Hematopoietic multipotent progenitor cell treated with erythropoietin and hydrocortisone succinate and interleukin-3 and kit ligand, for 6 days (in vitro differentiated cells): ENCODE measurements at places on chromosomes 12 and 14.

GRCh38 chr12:124747426-124748161 lies 116.1 kb downstream of the SCARB1 start:
- DNase-seq, result peak; percentile 31

DNA sequence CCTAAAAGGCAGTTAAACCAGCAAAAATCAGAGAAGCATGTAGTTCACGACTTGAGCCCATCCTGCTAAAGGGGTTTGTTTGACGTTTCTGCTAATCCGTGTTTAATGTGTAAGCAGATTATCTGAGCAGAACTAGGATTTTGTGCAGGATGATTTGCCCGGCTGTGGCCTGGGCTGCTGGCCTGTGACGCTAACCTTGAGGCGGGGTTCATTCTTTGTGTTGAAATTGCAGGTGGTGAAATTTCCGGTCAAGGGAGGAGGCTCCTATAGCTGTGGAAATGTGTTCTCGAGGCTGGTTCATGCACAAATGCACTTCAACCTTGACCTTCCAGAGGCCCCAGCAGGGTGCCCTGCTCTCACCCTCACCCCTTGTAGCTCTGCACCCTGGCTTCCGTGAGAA lies 63.7 kb downstream of the SLC24A4 start:
- no peak for DNase-seq

- DNase-seq, result peak; percentile 64
Measured at GRCh38 chr14:72476657-72477499, 417.0 kb downstream of the DPF3 start.

GRCh38 chr12:116709768-116710167 lies 28.1 kb downstream of the SPRING1 start:
- DNase-seq, result no peak

- DNase-seq, result no peak
Measured at GRCh38 chr12:38638401-38638800, 267.0 kb downstream of the CPNE8 start.

DNA sequence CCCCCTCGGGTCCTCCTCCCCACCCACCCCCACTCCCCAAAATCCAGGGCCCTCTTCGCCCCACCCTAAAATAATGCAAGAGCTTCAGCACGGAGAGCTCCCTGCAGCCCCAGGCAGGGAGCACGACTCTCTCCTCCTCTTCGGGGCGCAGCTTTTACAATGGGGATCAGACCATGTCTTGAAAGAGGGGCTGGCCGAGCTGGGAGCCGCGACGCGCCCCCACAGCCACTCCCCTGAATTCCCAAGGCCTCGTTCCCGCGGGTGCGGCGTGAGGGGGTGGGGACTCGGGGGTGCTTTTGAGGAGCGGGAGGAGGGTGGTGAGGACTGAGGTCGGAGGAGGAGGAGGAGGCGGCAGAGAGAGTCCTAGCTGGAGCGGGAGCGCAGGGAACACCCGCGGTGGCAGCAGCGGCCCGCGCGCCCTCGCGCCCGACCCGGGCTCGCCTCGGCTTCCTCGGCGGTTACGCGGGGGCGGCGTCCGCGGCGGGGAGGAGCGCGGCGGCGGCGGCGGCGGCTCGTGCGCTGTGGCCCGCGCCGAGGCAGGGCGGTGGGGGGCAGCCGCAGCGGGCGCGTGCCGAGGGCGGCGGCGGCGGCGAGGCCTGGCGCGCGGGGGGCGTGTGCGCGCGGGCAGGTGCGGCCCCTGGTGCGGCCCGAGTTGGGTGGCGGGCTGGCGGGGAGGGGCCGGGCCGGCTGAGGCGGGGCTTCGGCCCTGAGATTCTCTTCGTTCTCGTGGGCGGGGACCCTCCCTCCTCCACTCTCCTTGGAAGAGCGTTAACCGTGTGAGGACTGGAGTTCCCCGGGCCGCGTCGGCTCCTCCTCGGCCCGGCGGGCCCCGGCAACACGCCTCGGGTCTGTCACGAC lies at the start of gene ANKS1B:
Gene ANKS1B, minus strand, starts transcription at position 666 of the 858 bp plus-strand sequence. CDS start 699 bp downstream, outside the sequence.
- DNase-seq, result peak; percentile 33

GRCh38 chr14:104805326-104805678 lies 4.4 kb downstream of the ZBTB42 start:
- peak; percentile 15 for DNase-seq

GRCh38 chr12:11814374-11814773 lies 164.9 kb downstream of the ETV6 start:
- DNase-seq, result peak; percentile 50

DNA sequence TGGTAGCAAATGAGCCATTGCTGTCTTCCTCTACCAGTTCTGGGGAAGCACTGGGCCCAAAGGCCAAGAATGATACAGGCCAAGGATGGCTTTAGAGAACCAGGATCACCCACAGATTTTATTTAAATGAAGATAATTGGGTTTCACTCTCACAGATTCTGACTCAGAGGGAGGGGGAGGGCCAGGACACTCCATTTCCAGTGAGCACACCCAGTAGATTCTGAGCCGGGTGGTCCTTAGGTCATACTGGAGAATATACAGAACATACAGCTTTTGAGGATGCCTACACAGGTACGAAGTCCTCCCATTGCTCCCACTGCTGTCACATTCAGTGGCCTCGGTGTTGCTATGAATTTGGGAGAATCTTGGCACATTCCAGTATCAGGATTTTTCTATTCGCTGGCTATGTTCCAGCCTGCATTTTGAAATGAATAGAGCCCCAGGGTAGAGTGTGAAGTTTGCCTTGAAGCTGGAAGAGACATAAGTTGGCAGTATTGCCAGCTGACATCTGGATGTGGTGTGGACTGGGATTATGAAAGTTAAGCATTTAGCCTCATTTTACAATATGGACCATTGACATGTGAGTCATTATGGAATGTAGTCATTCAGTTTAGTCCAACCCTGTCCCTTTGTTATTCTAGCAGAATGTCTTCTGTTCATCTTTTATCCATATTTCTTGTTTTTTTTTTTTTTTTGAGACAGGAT lies 45.8 kb upstream of the POC1B start:
- DNase-seq, result no peak

GRCh38 chr12:97257726-97258125 lies 204.9 kb upstream of the RMST start:
- no peak for DNase-seq

DNA sequence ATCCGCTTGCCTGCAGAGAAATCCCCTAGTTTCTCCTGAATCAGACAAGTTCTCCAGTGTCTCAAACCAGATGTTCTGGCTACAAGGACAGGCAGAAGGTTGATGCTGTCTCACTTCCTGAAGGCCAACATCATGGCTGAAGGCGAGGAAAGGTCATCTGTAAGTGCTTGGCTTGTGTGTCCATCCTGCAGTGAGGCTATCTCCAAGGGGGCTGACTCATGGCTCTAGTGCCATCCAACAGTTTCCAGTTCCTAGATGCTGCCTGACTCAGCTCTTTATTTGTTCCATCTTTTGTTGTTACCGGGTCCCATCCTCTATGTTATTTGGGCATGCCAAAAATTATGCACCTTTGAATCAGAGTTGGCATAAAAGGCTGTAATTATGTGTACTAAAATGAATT lies 232.1 kb upstream of the TBX3 start:
- no peak for DNase-seq

DNA sequence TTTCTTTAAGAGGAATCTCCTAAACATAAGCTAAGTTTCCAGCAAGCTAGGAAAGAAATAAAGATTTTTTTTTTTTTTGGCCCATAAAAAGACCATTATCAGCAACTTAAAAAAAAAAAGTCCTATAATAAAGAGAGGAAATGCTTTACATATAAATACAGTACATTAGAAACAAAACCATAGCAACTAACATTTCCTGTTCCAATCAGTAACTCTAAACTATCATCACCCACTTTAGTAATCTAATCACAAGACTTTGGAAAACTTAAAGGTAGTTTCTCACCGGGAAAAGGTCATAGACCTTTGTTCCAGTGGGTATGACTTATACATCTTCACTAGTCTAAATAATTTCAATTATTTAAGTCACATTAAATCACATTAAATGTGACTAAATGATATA lies 11.1 kb downstream of the SPTSSA start:
- no peak for DNase-seq

DNA sequence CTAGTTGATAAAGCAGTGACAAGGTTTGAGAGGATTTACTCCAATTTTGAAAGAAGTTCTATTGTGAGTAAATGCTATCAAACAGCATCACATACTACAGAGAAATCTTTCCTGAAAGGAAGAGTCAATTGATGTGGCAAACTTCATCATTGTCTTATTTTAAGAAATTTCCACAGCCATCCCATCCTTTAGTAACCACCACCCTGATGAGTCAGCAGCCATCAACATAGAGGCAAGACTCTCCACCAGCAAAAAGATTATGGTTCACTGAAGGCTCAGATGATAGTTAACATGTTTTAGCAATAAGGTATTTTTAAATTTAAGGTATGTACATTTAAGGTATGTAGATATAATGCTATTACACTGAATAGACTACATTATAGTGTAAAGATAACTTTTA lies 122.1 kb upstream of the ARHGAP5 start:
- DNase-seq, result no peak

DNA sequence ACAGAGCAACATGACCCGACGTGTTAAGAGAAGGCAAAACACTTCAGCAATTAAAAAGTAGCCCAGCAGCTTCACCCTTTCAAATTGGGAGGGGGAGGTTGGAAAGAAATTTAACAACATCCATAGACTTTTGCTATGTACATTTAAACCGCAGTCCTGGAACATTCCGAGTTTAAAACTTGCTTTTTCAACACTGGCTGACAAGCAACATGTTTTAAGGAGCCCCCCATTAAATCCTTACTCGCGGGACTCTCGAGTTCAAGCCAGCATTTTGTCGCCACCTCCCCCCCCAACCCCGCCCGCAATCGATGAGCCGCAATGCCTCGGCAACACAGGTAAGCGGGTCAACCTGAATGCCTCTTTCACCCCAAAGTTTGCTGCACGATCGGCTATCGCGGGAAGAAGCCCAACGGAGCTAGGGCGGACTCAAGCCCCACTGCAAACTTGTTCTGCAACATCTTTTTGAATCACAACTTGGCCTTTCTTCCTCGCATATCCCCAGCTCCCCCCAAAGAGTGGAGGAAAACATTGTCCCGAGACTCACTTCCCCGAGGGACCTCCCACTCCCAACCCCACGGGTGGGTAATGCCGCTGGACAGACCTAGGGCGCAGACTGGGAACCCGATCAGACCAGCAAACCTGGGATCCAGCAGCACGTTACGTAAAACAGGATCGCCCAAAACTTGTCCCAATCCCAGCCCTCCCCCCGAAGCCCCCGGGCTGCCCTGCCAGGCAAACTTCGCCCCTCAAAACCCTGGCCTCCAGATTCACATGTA lies 777 bp downstream of the ZFP36L1 start:
- DNase-seq, result peak; percentile 44

DNA sequence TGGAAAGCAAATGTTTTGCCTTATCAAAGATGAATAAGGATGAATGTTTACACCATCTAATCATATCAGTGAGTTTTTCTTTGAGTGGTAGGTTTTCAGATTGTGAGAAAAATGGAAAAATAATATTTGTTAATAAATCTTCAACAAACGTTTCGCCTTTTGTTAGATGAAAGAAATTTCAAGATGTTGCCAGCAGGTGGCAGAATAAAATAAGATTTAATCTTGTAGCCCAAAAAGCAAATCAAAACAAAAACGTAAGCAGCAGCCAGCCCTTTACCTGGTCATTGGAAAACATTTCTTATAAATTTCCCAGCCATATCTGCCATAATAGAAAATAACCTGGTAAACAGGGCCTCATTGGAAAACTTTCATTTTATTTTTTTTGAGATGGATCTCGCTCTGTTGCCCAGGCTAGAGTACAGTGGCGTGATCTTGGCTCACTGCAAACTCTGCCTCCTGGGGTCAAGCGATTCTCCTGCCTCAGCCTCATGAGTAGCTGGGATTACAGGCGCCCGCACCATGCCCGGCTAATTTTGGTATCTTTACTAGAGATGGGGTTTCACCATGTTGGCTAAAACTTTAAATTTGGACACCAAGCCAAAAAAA lies 15.4 kb upstream of the TMEM120B start:
- DNase-seq, result peak; percentile 87

DNA sequence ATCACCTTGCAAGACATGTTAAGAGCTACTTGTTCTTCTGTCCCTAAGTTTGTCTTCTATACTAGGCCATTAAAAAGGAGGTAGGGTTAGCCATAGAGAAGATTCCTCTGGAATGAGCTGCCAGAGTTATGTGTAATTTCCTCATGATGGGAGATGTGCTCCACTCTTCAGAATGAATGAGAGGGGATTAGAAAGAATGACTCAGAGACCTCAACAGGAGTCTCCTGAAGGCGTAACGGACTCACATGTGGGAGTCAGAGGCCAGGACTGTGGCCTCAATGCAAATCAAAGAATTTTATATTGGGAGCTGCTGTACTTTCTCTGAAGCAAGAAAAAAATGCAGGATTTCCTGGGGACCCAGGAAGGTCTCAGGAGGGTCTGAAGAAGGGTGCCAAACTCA lies 87.8 kb upstream of the ATXN7L3B start:
- no peak for DNase-seq

- DNase-seq, result peak; percentile 21
Measured at GRCh38 chr12:45973526-45973925, 16.8 kb downstream of the SCAF11 start.

DNA sequence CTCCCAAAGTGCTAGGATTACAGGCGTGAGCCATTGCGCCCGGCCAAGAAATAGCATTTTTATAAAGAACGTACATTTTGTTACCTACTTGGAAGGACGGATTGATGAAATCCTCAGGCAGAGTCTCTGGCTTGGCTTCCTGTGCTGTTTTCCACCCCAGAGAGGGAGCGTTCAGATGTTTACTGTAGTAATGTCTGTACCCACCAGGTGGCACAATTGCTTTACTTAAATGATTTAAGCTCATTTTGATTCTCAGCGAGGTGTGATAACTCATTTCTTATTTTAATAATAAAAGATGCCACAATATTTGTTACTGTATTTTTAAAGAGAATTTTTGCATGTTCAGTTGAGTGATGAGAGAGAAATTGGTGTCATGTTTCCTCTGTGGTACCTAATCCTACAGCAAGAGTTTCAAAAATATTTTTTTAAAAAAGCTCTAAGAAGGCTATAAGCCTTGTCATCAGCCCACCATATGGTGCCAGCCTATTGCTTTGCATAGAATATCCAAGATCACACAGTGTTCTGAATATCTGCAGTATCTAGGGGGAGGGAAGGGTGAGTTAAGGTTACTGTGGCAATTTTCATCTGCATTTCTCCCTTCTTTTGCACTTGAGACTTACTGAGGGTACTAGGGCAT lies 82.6 kb upstream of the TRAF3 start:
- peak; percentile 94 for DNase-seq

GRCh38 chr14:90649083-90649482 lies 167.1 kb downstream of the TTC7B start:
- DNase-seq, result no peak

DNA sequence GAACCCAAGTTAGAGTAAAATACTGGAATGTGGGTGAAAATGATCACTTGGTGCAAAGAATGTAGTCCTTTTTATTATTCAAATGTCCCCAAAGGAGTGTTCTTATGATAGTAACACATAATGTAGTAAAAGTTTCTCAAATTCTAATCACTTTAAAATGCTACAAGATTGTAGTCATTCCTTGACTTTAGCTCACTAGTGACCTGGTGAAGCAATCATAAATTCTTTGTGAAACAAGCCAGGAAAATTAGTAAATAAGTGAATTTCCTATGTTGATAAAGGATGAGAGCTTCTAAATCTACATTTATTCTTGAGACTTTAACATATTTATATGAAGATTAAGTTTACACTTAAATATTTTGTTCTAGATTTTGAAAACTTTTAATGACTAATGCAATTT lies 30.7 kb upstream of the SLC17A8 start:
- no peak for DNase-seq
